ENCODE measurements at places on chromosomes 5 and 9. TPM values are rescaled to one million over a fixed set of nuclear protein-coding genes. Genes with fewer than 3 reads are reported as not detected.

DNA sequence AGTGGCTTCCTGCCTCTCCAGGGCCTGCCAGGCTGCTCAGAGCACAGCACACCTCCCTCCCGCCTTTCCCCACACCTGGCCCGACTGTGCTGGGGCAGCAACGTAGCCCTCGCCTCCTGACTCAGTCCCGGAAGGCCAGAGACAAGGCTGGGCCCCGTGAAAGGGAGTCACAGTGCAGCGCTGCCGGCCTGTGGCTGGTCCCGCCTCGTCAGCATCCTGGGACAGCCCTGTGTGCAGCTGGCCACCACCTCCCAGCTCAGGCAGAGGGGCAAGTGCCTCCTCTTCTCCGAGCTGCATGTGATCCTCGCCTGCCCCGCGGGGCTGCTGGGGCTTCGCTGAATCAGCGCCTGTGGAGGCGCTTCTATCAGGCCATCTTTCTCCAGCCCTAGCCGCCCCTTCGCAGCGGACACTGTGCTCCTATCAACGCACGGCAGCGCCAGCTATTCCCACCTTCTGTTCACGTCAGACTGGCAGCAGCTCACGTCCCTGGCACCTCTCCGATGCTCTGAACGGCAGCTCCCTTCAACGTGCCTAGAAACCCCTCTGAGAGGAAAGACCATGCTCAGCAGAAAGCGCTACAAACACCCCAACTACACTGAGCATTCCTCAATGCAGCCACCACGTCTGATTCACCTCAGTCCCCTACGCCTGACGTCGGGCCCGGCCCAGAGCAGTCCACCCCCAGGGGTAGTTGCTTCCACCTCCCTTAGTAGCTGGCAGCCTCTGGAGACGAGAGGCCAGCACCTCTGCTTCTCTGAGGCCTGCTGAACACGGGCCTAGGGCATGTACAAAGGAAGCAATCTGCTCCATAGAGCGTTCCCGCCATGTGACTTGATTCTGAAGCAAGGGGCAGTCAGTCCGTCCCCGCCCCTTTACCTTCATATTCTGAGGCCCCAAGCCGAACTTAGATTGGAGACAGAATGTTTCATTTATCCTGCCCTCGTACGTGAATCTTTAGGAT, 78.8 kb downstream of the GPR21 start:
- no peak for DNase-seq

DNA sequence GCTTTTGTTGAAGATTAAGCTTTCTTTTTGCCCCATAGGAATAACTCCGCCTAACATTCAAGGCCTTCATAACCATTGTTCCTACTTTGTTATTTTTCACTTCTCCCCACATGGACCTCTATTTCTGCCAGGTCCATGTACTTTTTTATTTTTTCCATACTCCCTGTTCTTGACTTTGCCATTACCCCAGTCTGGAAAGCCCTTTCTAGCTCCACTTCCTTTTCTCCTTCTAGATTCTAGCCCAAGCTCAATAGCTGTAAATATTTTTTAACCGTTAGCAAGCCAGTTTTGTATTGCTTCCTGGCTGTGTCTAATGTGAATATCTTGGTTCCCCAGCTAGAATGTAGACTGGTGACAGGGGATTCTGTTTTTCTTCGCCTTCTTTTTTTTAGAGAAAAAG, 26.1 kb downstream of the NCBP1 start:
- no peak for DNase-seq

Gene TRIM36
- total RNA-seq, result 3.1 TPM

DNA sequence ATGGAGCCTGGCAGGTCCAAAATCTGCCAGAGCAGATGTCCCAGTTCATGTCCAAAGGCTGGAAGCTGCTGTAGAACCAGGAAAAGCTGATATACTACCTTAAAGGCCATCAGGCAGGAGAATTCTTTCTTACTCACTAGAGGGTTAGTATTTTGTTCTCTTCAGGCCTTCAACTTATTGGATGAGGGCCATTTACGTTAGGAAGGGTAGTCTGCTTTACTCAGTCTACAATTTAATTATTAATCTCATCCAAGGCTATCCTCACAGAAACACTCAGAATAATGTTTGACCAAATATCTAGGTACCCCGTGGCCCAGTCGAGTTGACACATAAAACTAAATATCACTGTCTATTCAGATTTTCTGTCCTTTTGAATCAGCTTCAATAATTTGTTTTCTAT, 437.4 kb downstream of the TLE4 start:
- DNase-seq, result no peak

Gene TRIM14
- total RNA-seq, result 10.0 TPM

GRCh38 chr9:17059465-17059864, 75.4 kb upstream of the CNTLN start:
- DNase-seq, result no peak

Gene SLCO6A1
- 0.52 TPM for total RNA-seq

DNA sequence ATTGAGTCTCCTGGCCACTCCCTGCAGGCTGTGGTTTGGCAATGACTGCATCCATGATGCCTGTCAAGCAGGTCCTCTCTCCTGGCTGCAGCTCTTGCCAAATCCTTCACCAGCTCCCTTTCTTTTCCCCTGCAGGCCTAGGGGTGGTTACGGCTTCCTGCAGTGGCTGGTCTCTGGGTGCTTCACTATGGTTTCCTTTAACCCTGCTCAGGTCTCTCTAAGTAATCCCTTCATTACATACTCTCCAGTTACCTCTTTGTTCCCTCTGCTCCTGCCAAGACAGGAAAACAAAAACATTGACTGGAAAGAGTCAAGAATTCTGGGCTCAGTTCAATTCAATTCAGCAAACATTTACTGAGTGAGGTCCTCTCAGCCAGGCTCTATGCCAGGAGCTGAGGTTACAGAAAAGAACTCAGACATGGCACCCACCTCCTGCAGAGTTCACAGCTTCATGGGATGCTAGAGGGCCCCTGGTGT, 19.8 kb upstream of the PTPN3 start:
- no peak for DNase-seq

Gene PCDHGA5
- 0.20 TPM for total RNA-seq

DNA sequence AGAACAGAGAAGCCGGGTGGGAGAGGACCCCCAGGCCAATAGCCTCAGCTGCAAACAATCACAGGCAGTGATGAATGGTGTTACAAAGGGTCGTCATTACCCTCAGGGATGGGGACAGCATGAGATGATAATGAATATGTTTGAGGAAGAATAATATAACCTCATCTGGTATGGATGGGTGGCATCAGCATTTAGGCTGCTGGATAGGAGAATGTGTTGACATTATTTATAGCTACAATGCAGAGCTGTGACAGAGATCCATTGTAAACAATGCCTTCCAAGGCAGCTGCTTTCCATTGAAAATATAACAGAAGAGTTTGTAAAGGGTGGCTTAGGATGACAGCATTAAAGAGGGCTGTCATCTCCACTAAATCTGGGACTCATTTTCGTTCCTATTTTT, 365.5 kb downstream of the KCNN2 start:
- no peak for DNase-seq

Data from hepatocyte (in vitro differentiated cells).